ENCODE measurements at places on chromosomes 1 and 21. TPM values are rescaled to one million over a fixed set of nuclear protein-coding genes. Genes with fewer than 3 reads are reported as not detected.

The BACE2 gene
- total RNA-seq: 21.8 TPM

The LYPD8 gene
- total RNA-seq: not detected

The TMEM82 gene
- not detected for total RNA-seq

The RAB25 gene
- not detected for total RNA-seq

The CFHR4 gene
- not detected for total RNA-seq

The FAM167B gene
- 0.84 TPM for total RNA-seq
